ENCODE measurements at places on chromosomes 7 and 10.

DNA sequence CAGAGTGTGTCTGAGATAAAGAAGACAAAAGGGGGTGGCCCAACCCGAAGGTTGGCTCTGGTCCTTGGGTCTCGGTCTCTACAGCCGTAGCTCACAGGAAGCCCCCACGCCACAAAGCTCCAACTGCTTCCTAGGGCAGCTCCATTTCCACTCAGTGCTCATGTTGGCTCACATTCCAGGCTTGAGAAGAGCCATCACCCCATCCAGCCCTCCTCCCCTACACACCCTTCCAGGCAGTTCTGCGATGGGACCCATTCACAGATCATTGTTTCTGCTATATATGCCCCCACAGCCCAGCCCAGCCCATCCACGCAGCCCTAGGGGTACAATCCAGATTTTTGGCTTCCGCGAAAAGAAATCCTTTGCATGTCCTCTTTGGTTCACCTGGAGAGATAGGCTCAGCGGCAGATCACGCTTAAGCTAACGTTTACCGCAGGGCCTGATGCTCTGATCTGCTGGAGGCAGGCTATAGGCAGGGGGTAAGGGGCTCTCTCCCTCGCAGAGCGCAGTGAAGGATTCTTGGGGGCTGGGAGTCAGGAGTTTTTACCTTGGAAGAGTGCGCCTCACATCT, 6.2 kb upstream of the HOXA11 start:
- no peak for DNase-seq

- no peak for DNase-seq
Observed at GRCh38 chr10:18504161-18504560, 147.2 kb downstream of the NSUN6 start.

- no peak for DNase-seq
Observed at GRCh38 chr7:42567051-42567450, 330.0 kb upstream of the GLI3 start.

DNA sequence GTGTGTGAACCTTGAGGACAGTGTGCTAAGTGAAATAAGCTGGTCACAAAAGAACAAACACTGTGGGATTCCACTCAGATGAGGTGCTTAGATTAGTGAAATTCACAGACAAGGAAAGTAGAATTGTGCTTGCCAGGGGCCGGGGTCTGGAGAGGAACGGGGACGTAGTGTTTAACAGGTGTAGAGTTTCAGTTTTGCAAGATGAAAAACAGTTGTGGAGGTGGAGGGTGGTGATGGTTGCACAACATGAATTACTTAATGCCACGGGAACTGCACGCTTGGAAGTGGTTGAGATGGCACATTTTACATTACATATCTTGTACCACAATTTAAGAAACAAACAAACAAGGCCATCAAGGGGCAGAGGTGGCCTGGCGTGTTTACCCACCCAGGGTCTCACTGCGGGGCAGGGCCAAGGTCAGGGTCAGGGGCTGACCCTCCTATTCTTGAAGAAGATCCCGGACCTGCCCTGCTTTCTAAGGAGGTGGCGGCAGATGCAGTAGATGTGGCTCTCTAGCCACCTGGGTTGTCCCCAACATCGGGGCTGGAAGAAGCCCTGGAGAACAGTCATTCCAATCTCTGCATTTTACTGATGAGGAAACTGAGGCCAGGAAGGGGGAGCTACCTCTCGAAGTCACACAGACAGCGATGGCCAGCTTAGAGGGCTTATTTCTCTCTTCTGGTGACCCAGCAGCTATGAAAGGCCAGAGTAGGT, 91.5 kb upstream of the LRRC4 start:
- no peak for DNase-seq

DNA sequence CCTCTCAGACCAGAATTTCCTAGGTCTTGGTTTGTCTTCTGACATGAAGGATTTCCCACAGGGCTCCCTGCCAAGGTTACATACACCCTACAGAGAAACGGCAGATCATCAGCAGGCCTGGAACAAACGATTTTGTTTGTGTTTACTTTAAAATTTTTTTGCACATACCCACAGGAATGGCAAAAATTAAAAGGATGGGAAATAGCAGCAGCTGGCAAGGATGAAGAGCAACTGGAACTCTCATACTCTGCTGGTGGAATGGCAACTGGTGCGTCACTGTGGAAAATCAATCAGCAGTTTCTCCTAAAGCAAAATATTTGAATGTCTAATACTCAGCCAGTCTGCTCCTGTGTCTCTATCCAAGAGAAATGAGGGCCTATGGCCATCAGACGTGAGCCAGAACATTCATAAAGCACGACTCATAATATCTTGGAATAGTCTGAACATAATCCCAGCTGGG, 6.5 kb downstream of the BAIAP2L1 start:
- DNase-seq = no peak

GRCh38 chr10:36717118-36717517, 408.3 kb upstream of the ANKRD30A start:
- no peak for DNase-seq

GRCh38 chr10:118062798-118063238, 16.1 kb upstream of the RAB11FIP2 start:
- DNase-seq = no peak

DNA sequence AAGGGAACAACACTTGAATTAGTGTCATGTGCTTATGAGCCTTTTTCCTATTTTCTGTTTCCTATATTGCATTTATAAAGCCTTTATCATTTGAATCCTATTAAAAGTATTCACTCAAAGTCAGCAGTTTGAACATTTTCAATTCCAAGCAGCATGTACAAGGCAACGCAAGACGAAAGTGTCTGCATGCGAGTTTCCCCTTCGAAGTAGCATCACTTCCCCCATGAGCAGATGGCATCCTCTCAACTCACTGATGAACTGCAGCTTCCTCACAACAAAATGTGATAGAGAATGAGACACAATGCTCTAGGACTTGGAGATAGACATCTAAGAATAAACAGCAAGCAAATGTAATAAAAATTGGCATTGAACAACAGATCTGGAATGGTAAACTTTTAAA, 270.7 kb downstream of the PRPF18 start:
- no peak for DNase-seq

- DNase-seq = no peak
Observed at GRCh38 chr10:131242007-131242406, 69.5 kb downstream of the TCERG1L start.

DNA sequence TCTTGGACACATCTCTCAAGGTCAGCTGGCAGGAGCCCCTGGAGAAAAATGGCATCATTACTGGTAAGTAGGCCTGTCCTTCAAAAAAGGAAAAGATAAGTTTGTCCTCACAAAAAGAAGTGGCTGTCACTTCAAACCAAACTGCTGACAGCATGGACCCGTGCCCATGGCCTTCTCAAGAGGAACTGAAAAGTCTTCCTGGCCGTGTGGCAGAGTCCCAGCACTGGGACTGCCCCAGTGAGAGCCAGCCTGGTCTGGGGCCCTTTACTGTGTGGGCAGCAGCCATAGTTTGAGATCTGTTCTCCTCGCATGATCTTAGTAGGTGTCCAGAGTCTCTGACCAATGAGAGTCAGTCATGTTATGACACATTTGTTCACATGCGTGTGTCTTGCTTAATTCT, 614.2 kb upstream of the FOXK1 start:
- DNase-seq = no peak

DNA sequence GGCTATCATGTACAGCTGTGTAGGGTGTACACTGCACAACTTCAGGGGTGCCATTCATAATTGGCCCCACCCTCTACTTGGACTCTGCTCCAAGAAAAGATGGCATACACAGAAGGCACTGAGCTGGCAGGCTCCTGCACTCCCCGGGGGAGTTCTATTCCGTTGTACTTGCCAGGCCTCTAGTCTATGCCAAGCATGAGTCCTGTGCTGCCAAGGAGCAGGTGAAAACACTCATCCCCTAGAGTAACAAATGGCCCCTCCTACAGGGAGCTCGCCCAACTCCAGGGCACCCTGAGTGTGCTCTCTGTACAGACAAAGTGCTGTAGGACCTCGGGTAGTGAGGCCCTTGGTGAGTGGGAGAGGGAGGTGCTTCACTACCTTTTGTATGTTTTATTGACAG, 127.2 kb downstream of the SLIT1 start:
- no peak for DNase-seq

- no peak for DNase-seq
Observed at GRCh38 chr7:81676813-81677212, 93.0 kb downstream of the HGF start.

DNA sequence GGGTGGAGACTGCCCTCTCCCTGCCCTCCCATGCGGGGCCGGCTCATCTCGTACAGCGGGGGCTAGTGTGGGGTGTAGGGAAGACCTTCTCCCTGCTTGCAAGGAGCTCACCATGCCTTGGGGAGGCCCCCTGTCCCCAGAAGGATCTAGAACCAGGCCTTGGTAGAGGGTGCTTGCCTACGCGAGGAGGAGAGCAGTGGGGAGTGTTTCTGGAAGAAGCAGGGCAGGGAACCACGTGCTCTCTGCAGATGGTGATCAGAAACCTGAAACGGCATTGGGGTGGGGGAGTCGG, 2.7 kb downstream of the MAFK start:
- no peak for DNase-seq

- no peak for DNase-seq
Observed at GRCh38 chr10:71711052-71711623, 8.4 kb downstream of the C10orf105 start.

DNA sequence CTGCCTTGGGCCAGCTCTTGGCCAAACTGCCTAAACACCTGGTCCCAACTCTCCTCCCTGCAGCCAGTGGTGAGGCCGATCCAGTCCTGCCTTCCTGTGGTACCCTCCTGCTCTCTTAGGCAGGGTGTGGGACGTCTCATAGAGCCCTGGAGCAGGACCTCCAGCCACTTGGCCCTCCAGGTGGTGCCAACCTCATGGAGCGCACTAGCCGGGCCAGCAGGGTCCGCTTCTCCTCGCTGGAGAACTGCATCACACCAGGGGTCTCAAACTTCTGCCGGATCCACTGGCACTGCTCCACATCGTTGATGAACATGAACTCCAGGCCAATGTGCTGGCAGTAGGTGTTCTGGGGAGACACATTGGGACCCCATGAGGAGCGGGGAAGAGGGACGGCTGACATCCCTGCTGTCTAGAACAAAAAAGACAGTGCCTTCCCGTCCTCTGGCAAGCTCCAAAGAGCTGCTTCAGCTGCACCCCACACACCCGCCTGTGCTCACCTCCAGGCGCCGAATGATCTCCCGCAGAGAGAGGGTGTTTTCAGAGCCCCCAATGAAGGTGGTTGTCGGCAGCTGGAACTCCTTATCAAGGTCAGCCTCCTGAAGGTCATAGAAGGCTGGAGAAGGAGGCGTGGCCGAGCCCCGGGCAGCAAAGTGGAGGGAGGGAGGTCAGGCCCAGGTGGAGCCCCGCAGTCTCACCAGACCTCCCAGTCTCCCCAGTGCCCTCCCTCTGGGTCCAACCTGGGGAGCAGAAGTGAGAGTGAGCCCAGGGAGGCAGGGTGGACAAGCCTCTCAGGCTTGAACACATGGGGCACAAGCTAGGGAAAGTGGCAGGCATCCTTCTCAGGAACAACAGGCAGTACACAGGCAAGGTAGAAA, 10.2 kb downstream of the OGDHL start:
- DNase-seq = no peak

DNA sequence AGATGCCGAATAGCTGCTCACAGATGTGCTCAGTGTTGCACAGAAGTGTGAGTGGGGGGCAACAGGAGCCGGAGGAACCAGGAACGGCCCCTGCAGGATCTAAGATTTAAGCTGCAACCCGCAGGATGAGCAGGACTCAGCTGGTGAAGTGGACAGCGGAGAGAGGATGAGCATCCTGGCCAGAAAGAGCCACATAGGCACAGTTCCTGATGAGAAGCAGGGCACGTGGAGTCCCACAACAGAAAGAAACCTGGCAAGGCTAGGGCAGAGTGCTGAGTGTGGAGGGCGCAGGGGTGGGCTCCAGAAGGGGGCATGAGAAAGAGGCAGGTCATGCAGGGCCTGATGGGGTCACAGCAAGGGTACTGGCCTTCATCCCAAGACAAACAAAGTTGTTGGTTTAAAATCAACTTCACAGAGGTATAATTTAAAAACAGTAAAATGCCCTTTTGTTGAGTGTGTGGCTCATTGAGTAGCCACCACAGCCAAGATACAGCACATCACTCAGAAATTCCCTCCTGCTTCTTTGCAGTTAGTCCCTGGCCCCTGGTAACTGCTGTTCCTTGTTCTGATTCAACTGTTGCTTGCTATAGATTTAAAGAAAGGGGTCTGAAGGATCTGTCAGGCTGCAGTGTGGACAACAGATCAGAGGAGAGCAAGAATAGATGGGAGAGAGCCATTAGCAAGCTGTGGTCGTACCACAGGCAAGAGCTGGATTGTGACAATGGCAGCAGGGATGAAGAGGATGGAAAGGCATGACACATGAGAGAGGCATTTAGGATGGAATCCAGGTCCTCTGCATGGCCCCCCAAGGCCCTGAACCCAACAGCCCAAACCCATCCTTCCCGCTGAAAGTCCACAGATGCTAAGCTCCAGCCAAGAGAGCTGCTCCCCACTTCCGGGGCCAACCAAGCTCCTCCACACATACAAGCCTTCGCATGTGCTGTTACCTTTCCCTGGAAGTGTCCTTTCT, 53.1 kb upstream of the OSBPL3 start:
- no peak for DNase-seq

DNA sequence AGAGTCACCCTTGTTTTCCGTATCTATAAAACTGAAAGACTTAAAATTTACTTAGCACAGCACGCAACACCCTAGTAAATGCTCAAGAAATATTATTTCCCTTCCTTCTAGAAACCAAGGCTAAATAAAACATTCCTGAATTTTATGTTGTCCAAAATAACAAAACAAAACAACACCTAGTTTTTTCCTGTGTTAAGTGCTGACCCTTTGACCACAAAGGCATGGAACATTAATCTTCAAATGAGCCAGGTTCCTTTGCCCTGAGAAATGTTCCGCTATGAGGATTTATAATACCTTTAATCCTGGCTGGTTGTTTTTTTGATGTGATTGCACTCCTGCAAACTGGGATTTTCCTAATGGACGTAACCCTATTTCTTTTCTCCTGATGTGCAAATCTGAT, 29.0 kb upstream of the DGKI start:
- no peak for DNase-seq

DNA sequence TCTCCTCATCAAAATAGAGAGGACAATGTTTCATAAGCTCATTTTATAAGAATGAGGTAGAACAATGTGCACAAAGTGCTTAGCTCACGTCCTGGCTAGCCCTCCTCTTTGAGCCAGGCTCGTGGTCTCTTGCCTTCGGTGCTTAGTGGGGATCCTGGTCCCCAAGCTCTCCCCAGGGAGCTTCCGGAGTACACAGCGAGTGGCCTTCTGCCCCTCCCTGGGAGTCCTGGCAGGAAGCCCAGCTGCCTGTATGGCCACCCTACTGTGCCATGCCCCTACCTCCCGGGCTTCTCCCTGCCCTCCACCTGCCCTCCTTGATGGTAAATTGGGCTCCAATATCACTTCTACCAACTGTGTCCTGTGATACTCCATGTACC, 868 bp downstream of the MYO1G start:
- peak; percentile 34 for DNase-seq

Data from CD8-positive, alpha-beta T cell (primary cell).